Activated B cell treated with CpG ODN at 0.5 μM for 24 hours (primary cell): ENCODE measurements at places on chromosomes 13 and 19. TPM values are rescaled to one million over a fixed set of nuclear protein-coding genes. Genes with fewer than 3 reads are reported as not detected.

Gene GTPBP3
- total RNA-seq = 32.4 and 40.2 TPM in 2 replicates

DNA sequence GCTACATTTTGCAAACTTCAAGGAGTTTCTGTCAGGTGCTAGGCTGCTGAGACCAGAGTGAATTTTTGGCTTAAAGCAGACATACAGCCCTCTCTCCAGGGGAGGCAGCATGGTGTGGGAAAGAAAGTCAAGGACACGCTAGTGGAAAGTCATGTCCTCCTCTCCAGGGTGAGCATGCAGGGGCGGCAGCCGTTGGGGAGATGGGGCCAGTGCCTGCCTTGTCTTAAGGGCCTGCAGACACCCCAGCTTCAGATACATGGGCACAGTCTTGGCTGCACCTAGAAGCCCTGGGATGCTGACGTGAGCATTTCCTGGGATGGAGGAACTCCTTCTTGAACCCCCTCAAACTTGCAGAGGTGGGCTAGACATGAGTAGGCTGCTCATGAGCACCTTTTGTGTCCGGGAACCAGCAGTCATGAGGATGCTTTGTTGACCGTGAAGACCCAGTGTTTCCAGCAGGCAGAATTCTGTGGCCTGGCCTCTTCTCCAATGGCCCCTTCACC lies 43.3 kb upstream of the PEPD start:
- peaks cover 19% of the 10 kb centered on the region for H3K27me3 ChIP-seq
- H3K36me3 ChIP-seq = no peaks in the 10 kb centered on the region
- H3K27ac ChIP-seq = no peak overlapping the region
- no peak for DNase-seq

DNA sequence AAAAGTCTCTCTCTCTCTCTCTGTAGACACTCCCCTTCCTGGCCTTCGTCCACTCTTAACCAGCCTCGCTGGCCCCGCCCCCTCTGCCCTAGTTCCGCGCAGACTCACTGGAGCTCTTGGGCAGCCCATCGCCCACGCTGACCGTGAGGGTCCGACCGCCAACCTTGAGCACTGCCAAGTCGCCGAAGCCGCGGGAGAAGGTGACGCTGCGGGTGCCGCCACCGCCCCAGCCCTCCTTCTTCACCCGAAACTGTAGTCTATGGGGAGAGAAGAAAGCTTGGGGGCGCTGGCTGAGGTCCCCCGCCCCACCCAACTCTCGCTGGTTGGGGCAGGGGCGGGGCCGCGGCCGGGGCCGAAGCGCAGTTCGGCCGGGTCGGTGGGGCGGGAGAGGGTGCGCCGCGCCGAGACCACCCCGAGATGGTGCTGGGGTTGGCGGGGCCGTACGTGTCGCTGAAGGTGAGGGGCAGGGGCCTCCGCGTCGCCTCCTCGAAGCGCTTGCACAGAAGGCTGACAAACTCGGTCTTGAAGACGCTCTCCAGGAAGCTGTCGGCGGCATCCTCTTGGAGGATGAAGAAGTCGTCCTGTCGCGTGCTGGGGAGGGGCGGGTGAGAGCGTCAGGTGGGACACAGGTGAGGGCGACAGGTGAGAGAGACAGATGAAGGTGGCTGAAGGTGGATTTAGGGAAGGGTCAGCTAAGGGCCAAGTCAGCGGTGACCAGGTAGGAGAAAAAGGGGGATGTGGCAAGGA lies 12.6 kb upstream of the ZNF414 start:
- peaks cover 44% of the 10 kb centered on the region for H3K36me3 ChIP-seq
- H3K4me3 ChIP-seq = peak overlapping the region; percentile 9
- peak; percentile 43 for DNase-seq
- H3K27me3 ChIP-seq = no peaks in the 10 kb centered on the region
- no peaks in the 10 kb centered on the region for H3K4me1 ChIP-seq

- DNase-seq = no peak
- H3K36me3 ChIP-seq = peaks cover 93% of the 10 kb centered on the region
- peaks cover 5% of the 10 kb centered on the region for H3K4me1 ChIP-seq
- no peaks in the 10 kb centered on the region for H3K27me3 ChIP-seq
These were observed 38.1 kb downstream of the RUBCNL start for GRCh38 chr13:46348961-46349360.

DNA sequence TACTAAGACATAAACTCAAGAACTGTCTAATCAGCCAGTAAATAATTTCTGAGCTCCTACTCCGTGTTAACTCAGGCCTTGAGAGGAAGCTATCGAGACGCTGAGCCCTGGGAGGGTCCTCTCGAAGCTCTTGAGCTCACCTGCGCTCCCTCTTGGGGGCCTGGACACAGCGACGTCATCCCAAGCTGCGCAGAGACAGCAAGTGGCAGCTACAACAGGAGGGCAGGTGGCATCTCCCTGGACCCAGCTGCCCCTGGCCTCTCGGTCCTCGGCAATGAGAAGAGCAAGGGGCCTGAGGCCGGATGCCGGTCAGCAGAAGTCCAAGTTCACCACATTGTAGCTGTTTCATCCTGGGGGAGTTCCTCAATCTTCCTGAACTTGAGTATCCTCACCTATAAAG lies 30.5 kb upstream of the TUBGCP3 start:
- H3K27ac ChIP-seq = no peak overlapping the region
- H3K36me3 ChIP-seq = no peaks in the 10 kb centered on the region
- peaks cover 9% of the 10 kb centered on the region for H3K27me3 ChIP-seq
- DNase-seq = no peak

- no peak overlapping the region for H3K4me3 ChIP-seq
- H3K27me3 ChIP-seq = no peaks in the 10 kb centered on the region
- H3K4me1 ChIP-seq = peaks cover 10% of the 10 kb centered on the region
- H3K27ac ChIP-seq = no peak overlapping the region
- no peak for DNase-seq
These were observed 109.4 kb downstream of the CRYL1 start for GRCh38 chr13:20416223-20416745.

GRCh38 chr19:40270362-40271089 lies 14.6 kb downstream of the AKT2 start:
- no peak overlapping the region for H3K4me3 ChIP-seq
- H3K36me3 ChIP-seq = peaks cover 52% of the 10 kb centered on the region
- H3K4me1 ChIP-seq = peaks cover 50% of the 10 kb centered on the region
- H3K27ac ChIP-seq = no peak overlapping the region

DNA sequence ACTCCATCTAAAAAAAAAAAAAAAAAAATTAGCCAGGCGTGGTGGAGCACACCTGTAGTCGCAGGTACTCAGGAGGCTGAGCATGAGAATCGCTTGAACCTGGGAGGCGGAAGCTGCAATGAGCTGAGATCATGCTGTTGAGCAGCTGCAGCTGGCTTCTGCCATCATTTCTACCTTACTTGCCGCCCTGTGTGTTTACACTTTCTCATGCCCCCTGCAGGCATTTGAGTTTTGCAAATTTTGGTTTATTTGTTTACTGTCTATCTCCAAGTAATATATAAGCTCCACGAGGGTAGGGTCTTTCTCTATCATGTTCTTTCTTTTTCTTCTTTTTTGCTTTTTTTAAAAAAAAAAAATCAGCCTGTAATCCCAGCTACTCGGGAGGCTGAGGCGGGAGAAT lies 18.0 kb downstream of the CACNG6 start:
- H3K4me3 ChIP-seq = no peak overlapping the region
- DNase-seq = no peak
- no peak overlapping the region for H3K27ac ChIP-seq
- no peaks in the 10 kb centered on the region for H3K36me3 ChIP-seq
